ENCODE measurements at places on chromosomes 1 and 21. TPM values are rescaled to one million over a fixed set of nuclear protein-coding genes. Genes with fewer than 3 reads are reported as not detected.

Gene PGLYRP3
- polyA plus RNA-seq, result not detected

DNA sequence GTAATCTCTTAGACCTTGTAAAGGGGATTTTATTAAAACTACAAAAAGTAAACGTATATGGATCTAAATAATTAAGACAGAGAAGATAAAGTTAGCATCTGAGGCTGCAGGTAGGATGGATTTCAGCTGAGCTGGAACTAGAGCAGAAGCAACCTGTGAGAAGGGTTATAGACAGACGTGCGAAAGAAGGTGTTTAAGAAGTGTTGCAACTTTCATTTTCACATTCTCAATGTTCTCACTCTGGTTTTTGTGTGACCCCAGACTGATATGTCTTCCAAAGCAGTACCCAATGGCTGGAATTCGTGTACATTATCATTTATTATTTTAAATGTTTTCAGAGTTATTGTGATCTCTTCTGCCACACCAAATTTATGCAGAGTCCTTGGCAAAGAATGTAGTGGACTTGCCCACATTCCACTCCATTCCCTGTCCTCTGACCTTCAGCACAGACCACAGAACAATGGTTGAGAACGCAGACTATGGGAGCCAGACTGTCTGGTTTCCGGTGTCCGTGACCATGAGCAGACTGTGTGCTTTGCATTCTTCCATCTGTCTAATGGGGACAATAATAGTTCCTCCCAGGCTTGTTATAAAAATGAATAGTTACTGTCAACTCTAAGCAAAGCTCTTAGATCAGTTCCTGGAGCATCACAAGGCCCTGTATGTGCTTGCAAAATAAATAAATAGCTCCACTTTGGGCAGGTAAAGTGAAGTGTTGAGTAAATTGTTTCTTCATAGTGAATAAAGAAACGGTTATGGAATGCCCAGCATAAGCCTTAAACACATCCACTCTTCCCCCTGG, 140.6 kb upstream of the SAMSN1 start:
- no peak for DNase-seq

DNA sequence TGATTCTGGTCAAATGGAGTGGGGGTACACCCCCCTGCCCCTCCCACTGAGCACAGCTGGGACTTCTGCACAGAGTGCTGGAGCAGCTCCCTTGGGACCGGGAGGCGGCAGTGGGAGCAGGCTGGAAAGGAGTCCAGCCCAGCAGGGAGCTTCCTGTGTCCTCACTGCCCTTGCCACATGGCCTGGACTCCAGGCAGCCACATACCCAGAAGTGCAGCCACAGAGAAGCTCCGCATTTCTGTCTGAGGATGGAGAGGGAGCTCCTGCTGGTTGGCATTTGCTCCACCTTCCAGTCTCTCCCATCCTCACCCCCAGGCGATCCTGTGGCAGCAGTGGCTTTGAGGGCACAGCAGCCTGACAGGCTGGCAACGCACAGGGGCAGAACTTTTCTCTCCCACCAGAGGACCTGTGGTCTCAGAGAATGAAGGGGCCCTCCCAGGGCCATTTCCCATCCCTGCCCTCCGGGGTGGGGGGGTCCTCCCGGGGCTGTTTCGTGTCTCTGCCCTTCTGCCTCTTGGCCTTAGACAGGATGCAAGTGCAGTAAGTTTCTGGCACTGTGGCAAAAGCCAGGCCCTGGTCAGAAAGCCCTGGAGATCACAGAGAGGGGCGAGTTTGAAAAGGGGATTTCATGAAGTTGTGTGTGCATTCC, 103.6 kb upstream of the COL6A1 start:
- DNase-seq, result no peak

Gene FCRLA
- 762 TPM for polyA plus RNA-seq

- no peak for DNase-seq
Measured at GRCh38 chr1:67298762-67299161, 8.9 kb upstream of the IL12RB2 start.
